Right ventricle myocardium inferior (tissue), 1 donor: ENCODE measurements at places on chromosomes 16 and 17. TPM values are rescaled to one million over a fixed set of nuclear protein-coding genes. Genes with fewer than 3 reads are reported as not detected.

- DNase-seq = no peak
These were observed 6.7 kb downstream of the MRPL58 start for GRCh38 chr17:75019146-75019545.

- peak; percentile 98 for DNase-seq
These were observed at the start of gene SKA2 for GRCh38 chr17:59154721-59155438. SKA2 (minus strand) TSS chr17:59155186; CDS start chr17:59155163, 23 bp downstream.

GRCh38 chr16:59213952-59214351 lies 479.8 kb upstream of the GOT2 start:
- DNase-seq = no peak

GRCh38 chr16:19502395-19503131 lies 19.3 kb downstream of the GDE1 start:
- DNase-seq = no peak

DNA sequence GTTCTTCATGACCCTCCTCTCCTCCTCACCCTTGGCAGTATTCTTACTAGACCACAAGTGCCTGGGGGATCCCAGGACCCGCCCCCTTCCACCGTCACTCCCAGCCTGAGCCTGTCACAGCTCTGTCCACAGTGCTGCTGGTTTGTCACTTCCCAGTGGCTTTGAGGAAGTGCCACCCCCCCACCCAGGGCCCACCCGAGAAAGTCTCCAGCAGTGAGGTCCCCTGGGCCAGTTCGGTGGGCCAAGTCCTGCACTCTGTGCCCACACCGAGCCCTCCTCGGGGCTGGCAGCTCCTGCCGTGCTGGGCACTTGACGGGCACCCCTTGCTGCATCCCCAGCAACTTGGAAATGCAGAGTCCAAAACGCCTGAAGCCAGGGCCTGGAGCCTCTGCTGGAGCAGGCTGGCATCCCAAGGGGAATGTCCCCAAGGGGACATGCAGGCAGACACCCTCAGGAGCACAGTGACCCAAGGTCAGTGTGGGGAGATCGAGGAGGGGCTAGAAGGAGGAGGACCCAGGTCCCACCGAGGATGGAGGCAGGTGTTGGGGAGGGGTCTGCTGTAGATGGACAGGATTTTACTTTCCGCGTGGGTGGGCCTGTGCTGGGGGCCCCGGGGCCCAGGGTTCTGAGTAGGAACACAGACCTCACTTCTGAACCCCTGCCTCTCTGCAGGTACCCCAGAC lies 15.5 kb downstream of the MMP15 start:
- no peak for DNase-seq

- no peak for DNase-seq
These were observed 146.1 kb downstream of the C16orf78 start for GRCh38 chr16:49519741-49520140.

Gene KRTAP9-4
- total RNA-seq = not detected

Gene EFTUD2
- 68.1 TPM for total RNA-seq

Gene KRTAP2-2
- not detected for total RNA-seq

Gene MYH2
- total RNA-seq = not detected

Gene CTRB1
- total RNA-seq = not detected

Gene NOS2
- 0.22 TPM for total RNA-seq

Gene PDILT
- total RNA-seq = not detected

Gene RASL10B
- total RNA-seq = 18.9 TPM
